Hematopoietic multipotent progenitor cell treated with erythropoietin and hydrocortisone succinate and interleukin-3 and kit ligand, for 4 days (in vitro differentiated cells): ENCODE measurements at places on chromosomes 2 and 18.
A peak's percentile ranks its signal among the peaks of the same experiment; 100 is the strongest.

GRCh38 chr2:10826026-10826425 lies 13.4 kb upstream of the PDIA6 start:
- DNase-seq, result no peak

GRCh38 chr2:162915858-162916257 lies 77.3 kb upstream of the KCNH7 start:
- no peak for DNase-seq

GRCh38 chr2:122858075-122858702 lies 1102.7 kb downstream of the TSN start:
- no peak for DNase-seq

DNA sequence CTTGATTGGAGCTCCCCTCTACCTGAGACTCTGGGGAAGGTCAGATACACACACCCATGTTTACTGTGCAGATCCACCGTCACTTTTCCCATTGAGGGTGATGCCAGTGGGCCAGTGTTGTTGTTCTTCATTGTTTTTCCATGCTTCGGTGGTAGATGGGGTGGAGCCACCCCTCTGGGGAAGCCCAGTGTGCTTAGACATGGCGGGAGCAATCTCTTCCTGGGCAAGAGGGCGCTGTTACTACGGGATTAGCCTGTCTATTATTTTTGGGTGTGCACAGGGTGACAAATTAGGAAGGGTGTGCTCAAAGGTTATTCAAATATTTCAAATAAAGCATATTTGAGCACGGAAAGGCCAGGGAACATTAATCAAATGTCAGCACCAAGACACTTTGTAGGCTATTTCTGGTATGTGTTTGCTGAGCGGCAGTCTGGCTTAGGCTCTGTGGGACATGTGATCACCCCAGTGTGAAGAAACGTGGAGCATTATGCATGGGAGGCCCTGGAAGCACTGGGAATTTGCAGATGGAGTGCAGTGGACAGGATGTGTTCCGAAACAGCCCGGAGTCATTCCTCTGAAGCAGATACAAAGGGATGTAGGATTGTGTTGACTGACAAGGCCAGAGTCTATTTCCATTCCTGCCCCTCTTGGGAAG lies 34.8 kb upstream of the SMIM21 start:
- no peak for DNase-seq

GRCh38 chr2:197196541-197197180 lies 113.9 kb downstream of the ANKRD44 start:
- DNase-seq, result no peak

DNA sequence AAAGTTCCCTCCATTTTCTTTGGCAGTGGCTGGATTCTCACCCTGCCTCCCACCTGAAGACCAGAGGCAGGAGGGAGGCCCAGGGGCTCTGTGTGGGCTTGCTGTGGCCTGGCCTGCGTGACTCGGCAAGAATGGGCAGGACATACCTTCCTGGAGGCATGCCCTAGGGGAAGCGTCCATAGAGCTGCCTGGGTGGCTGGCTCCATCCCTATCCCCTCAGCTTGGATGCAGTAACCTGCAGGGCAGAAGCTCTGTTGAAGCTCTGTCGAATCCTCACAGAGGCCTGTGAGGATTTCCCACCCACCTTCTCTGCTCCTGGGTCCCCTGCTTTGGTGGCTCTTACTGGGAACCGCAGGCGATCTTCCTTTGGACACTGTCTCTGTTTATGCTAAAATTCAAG lies 1.3 kb upstream of the PRSS56 start:
- DNase-seq, result no peak

DNA sequence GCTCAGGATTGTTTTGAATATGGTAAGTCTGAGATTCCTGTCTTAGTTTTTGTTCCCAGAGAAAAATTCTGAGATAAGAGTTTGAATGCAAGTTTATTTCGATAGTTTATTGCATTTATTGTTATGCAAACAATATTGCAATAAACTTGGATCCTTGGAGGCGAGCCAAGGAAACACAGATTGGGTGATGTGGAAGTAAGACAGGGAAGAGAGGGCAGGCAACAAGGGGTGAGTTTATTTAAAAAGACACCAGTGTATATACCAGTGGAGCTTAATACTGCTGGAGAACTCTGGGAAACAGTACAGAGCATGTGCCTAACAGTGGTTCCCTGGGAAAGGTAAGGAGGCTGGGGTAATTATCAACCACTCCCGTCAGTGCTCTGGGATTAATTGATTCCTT lies 87.5 kb upstream of the NEDD4L start:
- DNase-seq, result no peak

GRCh38 chr2:232632229-232632903 lies 1.0 kb upstream of the EFHD1 start:
- no peak for DNase-seq

- no peak for DNase-seq
Measured at GRCh38 chr2:10919771-10920621, 8.3 kb downstream of the KCNF1 start.

DNA sequence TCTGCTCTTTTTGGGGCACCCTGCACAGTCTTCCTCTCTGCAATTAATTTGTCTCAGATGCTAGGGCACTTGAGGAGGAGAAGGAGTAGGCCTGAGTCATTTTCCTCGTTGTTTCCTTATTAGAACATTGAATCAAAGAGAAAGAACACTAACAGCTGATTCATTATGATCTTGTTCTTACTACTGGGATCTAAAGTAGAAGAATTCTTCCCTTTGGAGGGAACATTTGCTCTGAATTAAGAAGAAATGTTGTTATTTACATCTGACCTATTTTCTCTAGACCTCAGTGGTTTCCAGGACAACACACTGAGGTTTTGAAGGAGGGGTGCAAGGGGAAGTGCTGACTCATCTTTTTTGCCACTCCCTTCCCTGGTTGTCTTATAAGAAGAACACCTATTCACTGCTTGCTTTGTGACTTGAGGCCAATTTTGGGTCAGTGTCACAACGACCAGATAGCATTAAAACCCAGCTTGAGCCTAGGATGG lies 24.3 kb upstream of the STAT1 start:
- DNase-seq, result peak; percentile 62

- no peak for DNase-seq
Measured at GRCh38 chr18:6629635-6630140, 99.8 kb upstream of the ARHGAP28 start.

DNA sequence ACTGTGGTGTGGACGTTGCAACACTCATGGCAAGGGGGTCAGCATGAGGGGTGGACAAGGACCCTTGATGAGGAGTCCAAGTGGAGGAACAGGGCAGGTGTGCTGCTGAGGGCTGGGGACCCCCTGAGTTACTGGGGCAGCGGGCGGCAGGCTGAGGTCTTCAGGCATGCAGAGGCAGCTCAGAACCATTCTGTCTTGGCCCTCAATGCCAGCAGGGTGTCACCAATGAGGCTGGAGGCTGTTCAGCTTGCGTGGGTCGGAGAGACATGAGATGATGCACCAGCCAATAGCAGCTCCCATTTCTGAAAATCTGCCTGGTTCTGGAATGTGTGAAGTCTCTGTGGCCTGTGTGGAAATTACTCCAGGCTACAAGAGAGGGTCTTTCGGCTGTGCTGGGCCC lies 105.4 kb downstream of the INHBB start:
- no peak for DNase-seq
